SJSA1 (cell line): ENCODE measurements at places on chromosomes 12 and 14. TPM values are rescaled to one million over a fixed set of nuclear protein-coding genes. Genes with fewer than 3 reads are reported as not detected.
A peak's percentile ranks its signal among the peaks of the same experiment; 100 is the strongest.

Gene DHRS2
- 0.21 and 1.2 TPM in 2 replicates for total RNA-seq

Gene KRT3
- 0.08 TPM in 1 of 2 replicates, not detected in the other for total RNA-seq

Gene GAPDH
- total RNA-seq = 5,440 and 7,155 TPM in 2 replicates

Gene CLEC7A
- total RNA-seq = not detected in 2 replicates

- DNase-seq = peak; percentile 57
Measured at GRCh38 chr12:56836800-56837663, 73.9 kb downstream of the HSD17B6 start.

GRCh38 chr14:100836311-100836805, 10.4 kb downstream of the MEG3 start:
- no peak for DNase-seq

DNA sequence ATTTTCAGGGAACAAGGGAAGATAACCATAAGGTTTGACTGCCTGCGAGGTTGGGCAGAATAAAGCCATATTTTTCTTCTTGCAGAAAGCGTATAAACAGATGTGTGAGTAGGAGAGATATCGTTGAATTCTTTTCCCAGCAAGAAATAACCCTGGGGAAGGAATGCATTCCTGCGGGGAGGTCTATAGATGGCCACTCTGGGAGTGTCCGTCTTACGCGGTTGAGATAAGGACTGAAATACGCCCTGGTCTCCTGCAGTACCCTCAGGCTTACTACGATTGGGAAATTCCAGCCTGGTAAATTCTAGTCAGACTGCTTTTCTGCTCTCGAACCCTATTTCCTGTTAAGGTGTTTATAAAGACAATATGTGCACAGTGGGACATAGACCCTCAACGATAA, 225.0 kb downstream of the LRIG3 start:
- no peak for DNase-seq
